ELR (cell line): ENCODE measurements at places on chromosomes 4 and X.

DNA sequence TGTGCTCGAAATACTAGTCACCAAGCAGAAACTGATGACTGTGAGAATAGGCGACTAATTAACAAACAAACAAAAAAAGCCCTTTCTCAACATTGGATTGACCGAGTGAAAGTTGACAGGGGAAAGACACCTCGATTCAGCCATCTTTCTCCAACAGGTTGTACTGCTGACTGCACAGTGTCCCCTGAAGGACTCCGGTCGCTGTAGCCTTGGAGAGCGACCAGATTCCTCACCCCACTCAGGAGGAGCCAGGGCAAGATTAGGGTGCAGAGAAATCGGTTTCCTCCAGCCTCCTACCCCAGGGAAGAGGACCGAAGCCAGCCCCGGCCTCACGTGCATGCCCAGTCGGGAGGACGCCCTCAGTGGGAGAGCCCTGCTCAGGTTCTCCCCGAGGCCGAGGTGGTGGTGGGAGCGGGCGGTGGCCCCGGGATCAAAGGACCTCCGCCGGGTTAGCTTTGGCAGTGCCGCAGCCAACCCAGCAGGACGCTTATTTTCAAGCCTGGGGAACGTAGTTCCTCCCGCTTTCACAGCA, 1.1 kb upstream of the RAP1GDS1 start:
- DNase-seq: no peak

DNA sequence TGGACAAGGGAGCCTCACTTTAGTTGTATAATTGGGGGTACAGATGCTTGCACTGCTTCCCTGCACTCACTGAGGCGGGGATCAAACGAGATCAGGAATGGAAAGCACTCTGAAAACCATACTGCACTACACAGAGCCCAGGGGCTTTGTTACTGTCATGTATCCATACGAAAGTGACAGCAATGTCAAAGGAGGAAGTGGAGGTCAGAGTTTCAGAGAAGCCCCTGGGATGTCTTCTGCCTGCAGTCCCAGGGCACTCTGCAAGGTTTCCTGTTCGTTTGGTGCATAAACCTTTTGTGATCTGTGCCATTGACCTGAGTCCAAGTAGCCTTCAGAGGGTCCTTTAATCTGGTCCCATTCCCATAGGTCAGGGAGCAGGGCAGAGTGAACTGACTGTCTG, 31.2 kb downstream of the RNF175 start:
- no peak for DNase-seq

GRCh38 chrX:139862208-139862607, 70.6 kb downstream of the ATP11C start:
- DNase-seq: no peak

DNA sequence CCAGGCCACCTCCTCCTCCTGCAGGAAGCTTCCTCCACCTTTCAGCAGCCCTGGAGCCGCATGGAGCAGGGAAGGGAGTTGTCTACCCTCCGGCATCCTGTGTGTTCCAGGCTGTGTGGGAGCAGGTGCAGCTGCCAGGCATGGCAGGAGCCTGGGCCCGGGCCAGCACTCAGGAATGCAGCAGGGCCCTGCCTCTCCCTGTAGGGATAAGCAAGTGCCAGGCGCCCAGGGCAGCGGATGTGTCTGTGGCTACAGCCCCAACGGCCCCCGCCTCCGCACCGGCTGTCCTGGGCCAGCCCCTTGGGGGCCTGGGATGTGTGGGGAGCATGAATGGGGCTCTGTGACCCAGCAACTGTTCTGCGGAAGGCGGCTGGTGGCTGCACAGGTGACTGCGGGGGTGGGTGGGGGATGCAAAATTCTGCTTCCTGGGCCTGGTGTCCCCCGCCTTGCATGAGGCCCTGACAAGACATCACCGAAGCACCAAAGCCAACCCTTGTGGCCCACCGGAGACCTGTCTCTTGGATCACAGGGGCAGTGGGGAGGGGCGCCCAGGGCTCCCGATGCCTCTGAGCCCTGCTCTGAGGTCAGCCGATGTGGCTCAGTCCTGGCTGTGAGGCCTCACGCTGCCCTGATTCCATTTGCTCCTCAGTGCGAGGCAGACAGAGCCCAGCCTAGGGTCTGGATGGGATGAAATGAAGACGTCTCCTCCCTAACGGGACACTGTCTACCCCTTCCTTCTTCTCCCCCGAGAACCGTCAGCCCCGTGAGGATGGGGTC, 1.4 kb upstream of the DOK7 start:
- DNase-seq: no peak

GRCh38 chr4:11153171-11153750, 275.4 kb downstream of the HS3ST1 start:
- no peak for DNase-seq

DNA sequence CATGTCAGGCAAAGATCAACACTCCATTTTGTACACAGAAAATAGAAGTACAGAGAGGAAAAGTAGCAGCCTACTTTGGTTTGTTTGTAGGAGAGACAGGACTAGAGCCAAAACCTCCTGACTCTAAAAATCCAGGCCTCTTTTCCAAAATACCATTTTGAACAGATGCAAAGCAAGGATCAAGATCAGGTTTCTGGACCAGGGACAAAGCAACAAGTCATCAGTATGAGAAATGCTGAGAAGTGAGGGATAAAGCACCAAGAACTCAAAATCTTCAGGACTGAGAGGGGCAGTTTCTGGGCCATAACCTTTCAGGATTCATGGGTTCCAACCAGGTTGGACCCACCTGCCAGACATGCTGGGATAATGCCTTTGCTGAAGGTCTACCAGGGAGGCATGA, 36.6 kb upstream of the MBTPS2 start:
- no peak for DNase-seq

GRCh38 chrX:149205081-149205480, 300.0 kb downstream of the IDS start:
- DNase-seq: no peak

GRCh38 chrX:110046971-110047370, 44.1 kb downstream of the TMEM164 start:
- DNase-seq: no peak

DNA sequence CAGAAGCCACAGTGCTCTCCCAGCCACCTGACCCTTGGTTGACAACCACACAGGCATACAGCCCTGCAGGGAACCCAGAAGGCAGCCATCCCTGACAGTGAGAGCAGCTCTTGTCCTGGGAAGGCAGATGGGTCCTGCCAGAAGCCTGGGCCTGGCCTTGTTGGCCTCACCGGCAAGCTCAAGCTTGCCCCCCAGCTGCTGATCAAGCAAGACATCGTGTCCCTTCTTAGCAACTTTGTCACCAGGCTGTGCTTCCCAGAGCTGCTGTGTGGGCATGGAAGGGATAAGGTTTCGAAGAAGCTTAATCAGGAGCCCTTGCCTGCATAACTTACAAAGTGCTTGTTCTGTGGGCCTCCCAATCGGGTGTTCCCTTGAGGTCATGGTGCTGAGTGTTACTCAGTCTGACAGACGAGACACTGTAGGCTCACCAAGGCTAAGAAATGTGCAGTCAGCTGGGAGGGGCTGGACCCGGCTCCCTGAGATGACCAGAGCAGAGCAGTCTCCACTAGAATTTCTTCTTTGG, 6.8 kb upstream of the ABLIM2 start:
- DNase-seq: no peak

- no peak for DNase-seq
Measured at GRCh38 chrX:20743046-20743445, 476.3 kb upstream of the RPS6KA3 start.

- no peak for DNase-seq
Measured at GRCh38 chrX:45811326-45811725, 610.6 kb upstream of the DIPK2B start.

- no peak for DNase-seq
Measured at GRCh38 chr4:61251129-61251528, 51.0 kb downstream of the ADGRL3 start.
